H1 (cell line): ENCODE measurements at places on chromosomes 6 and 20. TPM values are rescaled to one million over a fixed set of nuclear protein-coding genes. Genes with fewer than 3 reads are reported as not detected.

- no peak for DNase-seq
Measured at GRCh38 chr6:129534926-129535325, 175.1 kb downstream of the ARHGAP18 start.

Gene SLC22A23
- polyA plus RNA-seq: 9.9 and 15.8 TPM in 2 replicates

Gene LPA
- polyA plus RNA-seq: 0.08 TPM in 1 of 2 replicates, not detected in the other

DNA sequence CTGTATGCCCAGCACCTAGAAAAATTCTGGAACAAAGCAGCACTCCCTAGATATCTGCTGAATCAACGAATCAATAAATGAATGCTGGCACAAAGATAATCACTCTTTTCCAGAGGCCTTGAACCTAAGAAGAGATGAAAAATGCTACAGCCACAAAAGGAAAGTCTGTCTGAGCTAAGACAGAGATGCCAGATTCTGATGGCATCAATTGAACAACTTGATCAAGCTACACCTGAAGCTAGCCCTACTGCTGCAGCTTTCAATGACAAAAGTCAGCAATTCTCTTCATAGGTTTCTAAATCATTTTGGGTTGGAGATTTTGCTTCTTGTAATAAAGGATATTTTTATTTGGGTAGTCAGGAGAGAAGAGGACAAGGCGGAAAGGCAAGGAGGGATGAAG lies 305.0 kb upstream of the SULF2 start:
- DNase-seq: no peak

DNA sequence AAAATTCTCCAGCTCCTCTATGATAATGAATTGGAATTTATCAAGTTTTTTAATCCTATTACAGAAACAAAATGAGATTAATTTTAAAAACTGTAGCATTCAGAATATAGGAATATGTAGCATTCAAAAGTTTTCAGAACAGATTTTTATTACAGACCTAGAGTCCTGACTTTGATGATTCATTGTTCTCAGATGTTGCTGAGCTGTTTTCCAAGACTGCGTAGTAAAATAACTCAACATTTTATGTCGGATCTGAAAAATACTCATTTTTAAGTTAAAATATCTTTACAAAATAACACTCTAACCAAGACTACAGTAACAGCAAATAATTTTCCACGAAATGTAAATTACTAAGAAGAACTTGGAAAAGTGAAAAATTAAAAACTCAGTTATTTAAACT lies 67.1 kb downstream of the SYCP2 start:
- no peak for DNase-seq

DNA sequence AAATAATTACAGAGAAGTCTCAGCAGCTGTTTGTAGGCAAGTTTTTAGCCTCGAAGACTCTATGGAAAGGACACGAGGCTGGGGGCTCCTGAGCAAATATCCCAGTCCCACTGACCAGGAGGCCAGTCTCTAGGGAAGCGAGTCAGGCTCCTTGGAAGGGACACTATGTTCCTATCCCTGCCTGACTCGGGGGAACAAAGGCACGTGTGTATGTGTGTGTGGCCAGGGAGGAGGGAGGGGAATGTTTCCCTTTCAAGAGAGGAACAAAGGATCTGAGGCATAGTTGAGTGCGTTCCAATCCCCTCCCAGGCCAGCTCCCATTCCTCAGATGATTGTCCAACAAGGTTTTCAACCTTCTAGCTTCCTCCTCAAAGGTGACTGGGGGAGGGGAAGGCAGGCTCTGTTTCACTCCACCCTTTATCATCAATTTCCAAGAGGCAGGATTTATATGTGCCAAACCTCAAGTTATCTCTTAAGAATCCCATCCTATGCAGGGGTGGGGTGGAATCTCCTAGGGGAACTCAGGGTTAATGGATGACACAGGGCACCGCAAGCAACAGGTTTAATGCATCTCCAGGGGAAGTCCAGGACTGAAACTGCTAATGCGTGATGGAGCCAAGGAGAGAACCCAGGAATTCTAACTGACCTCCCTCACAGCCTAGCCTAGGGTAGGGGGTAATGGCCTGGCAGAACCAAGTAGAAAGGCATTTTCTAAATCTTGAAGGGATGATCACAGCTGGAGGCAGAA lies 9.9 kb downstream of the BCL2L1 start:
- peak; percentile 55 for DNase-seq

Gene ABHD16B
- polyA plus RNA-seq: 0.05 TPM in 1 of 2 replicates, not detected in the other
